ENCODE measurements at places on chromosomes 7 and 10.

GRCh38 chr10:17703706-17704105 lies 48.3 kb upstream of the TMEM236 start:
- no peak for DNase-seq

GRCh38 chr7:107580716-107581383 lies 804 bp downstream of the BCAP29 start:
- no peak for DNase-seq

GRCh38 chr10:22659866-22660265 lies 54.5 kb downstream of the PIP4K2A start:
- no peak for DNase-seq

DNA sequence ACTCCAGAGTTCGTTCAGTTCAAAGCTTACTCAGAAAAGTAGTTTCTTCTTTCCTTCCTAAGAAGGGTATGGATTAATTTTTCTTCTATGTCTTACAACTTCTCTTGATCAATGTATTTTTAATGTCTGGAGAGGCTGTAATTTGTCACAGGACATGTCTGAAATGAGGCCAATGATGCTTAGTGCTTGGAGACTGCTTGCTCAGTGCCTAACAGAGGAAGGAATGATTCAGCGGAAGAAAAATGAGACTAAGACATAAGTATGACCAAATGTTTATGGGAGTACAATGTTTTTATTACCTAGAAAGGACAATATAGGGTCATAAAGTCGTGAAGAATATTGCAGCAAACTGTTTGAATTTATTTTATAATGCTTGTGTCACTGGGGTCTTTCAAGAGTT lies 43.3 kb downstream of the GPR37 start:
- DNase-seq, result no peak

GRCh38 chr7:10346032-10346431 lies 627.6 kb upstream of the PHF14 start:
- DNase-seq, result no peak

DNA sequence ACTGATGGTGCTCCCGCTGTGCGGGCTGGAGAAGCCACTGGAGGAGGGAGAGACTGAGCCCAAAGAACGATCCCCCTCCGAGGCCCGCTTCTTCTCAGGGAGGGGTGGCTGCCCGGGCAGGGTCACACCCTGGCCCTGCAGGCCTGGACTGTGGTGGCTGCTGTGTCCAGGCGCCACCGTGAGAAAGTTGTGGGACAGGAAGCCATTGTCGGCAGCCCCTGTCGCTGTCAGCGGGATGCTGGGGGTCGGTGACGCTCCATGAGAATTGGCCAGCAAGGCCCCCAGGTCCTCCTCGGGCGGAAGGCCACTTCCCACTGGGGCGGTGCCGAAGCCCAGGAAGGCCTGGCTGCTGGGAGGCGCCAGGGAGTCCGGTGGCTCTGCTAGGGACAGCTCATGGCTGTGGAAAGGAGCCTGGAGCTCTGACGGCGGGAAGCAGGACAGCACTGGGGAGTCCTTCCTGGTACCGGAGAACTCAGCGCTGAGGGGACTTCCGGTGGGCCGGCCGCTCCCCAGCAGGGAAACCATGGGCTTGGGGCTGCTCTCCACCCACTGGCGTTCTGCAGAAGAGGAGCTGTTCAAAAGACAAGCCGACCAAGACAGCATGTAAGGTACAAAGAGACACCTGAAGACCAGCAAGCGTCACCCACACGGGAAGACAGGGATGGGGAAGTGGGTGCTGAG lies 278.8 kb downstream of the TNS3 start:
- DNase-seq, result no peak

DNA sequence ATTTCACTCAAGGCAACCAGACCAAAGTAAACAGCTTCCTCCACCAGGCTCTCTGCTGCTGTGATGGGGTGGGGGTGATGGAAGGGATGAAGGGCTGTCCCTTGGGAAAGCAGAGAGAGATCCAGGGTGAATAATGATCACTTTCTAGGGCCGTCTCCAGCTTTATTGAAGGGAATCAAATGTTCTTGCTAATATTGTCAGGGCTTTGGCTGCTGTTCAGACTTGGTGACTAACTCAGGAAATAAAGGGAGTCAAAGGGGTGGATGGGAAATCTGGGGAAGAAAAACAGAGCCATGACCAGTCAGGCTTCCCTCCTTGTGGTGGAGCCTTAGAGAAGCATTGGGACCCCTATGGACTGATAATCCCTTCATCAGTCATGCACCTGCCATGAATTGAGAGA lies 196.2 kb upstream of the AGK start:
- no peak for DNase-seq

DNA sequence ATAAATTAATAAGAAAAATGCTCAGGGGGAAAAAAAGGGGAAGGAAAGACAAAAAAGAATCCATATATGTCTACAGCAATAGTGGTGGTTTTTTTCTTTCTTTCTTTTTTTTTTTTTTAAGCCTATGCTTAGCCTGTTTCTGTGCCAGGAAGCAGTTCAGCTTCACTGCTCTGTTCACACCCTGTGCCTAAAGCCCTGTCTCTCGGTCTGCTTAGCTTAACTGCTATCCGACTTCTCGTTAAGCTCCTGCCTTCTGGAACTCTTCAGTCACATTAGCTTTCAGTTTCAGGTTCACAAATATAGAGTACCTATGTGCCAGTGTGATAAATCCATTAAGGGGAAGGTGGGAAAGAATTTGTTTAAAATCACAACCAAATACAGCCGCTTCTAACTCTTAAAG lies 26.5 kb upstream of the NRG3 start:
- no peak for DNase-seq

GRCh38 chr10:963186-963585 lies 25.0 kb upstream of the GTPBP4 start:
- no peak for DNase-seq

- no peak for DNase-seq
Measured at GRCh38 chr10:26451903-26452302, 13.8 kb downstream of the APBB1IP start.

GRCh38 chr7:55545496-55545895 lies 26.8 kb downstream of the VOPP1 start:
- DNase-seq, result no peak

- DNase-seq, result no peak
Measured at GRCh38 chr7:155950898-155951553, 138.8 kb upstream of the SHH start.

- DNase-seq, result no peak
Measured at GRCh38 chr10:62744136-62744535, 60.4 kb upstream of the ADO start.

- DNase-seq, result no peak
Measured at GRCh38 chr7:15407910-15408309, 153.9 kb downstream of the AGMO start.

DNA sequence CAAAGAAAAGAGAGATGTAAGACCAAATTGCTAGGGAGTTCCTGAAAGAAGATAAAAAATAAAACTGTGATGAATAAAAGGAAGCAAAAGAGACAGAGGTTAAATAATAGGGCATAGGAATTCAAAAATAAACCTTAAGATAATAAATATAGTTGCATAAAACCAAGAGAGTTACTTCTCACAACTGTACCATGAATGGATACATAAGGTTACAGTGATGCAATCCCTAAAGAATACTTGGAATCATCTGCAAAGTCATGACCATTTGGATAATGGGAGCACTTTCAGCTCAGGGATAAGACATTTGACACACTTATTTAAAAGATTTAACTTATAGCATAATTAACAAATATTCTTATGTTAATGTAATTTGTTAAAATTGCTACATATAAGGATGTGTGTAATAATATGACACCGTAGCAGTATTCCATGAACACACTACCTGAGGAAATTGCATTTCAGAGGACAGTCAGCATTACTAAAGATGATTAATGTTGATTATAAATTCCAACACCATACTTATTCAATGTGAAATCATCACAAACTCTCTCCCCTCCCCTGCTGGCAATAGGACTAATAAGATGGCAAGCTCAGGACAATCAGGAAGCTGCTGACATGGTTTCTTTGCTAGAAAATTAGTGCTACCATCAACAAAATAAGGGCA lies 202.1 kb upstream of the AKR1E2 start:
- no peak for DNase-seq

GRCh38 chr7:1920266-1920681 lies 250.2 kb downstream of the ELFN1 start:
- no peak for DNase-seq

DNA sequence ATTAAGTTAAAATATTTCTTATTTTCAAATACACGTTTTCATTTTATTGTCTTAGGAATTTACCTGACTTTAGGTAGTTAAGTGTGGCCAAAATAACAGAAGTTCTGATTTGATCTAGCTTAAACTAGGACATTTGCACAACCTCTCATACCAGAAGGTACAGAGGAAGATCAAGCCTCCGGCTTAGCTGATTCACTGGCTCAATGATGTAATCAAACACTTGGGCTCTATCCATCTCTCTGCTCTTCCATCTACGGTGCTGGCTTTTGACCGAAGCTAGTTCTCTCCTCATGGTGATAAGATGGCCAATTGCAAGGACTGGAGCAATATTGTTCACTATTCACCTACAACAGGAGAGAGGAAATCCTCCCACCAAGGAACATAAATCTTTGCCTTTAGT lies 12.2 kb upstream of the HYCC1 start:
- no peak for DNase-seq

DNA sequence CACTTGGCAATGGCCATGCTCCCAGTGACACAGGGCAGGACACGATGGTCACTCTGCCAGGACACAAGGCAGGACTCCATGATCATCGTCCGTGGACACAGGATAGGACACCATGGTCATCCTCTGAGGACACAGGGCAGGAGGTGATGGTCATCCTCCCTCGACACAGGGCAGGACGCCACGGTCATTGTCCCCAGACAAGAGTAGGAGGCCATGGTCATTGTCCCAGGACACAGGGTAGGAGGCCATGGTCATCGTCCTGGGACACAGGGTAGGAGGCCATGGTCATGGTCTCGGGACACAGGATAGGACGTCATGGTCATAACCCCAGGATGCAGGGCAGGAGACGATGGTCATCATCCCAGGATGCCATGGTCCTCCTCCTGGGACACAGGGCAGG lies 289.2 kb downstream of the TCERG1L start:
- no peak for DNase-seq

GRCh38 chr7:115984105-115984504 lies 46.5 kb downstream of the TFEC start:
- DNase-seq, result no peak

DNA sequence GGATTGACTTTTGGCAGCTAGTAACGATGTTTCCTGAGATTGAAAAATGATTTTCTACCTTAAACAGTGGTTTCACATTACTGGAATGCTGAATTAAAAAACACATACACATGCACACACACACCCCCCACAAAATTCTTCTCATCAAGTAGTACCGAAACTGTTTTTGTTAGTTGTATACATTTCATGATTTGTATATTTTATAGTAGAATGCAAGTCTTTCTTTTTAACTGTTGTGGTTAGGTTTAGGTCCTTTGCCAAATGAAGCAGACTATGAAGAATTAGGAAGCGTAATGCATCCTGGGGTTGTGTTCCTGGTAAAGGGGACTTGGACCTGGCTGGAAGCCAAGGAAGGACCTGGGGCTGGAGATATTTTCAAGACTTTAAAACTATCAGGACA lies 505.8 kb downstream of the SUGCT start:
- peak; percentile 38 for DNase-seq

DNA sequence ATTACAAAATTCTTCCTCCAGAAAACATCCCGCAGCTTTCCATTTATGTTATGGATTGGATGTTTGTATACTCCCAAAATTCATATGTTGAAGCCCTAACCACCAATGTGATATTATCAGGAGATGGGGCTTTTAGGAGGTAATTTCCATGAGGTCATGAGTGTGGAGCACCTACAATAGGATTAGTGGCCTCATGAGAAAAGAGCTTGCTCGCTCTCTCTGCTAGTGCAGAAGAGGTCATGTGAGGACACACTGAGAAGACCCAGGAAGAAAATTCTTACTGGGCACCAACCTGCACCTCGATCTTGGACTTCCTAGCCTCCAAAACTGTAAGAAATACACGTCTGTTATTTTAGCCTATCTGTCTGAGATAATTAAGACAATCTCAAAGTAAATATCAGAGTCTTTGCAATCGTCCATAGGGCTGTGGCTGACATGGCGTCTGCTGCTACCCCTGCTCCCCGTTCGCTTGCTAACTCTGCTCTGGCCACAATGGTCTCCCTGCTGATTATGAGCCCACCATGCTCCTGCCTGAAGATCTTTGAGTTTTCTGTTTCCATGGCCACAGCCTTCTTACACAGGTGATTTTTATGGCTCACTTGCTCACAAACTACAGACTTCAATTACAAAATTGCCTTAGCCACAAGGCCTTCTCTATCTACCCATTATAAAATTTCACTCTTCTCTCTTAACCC lies 333.3 kb downstream of the CACNA2D1 start:
- no peak for DNase-seq

DNA sequence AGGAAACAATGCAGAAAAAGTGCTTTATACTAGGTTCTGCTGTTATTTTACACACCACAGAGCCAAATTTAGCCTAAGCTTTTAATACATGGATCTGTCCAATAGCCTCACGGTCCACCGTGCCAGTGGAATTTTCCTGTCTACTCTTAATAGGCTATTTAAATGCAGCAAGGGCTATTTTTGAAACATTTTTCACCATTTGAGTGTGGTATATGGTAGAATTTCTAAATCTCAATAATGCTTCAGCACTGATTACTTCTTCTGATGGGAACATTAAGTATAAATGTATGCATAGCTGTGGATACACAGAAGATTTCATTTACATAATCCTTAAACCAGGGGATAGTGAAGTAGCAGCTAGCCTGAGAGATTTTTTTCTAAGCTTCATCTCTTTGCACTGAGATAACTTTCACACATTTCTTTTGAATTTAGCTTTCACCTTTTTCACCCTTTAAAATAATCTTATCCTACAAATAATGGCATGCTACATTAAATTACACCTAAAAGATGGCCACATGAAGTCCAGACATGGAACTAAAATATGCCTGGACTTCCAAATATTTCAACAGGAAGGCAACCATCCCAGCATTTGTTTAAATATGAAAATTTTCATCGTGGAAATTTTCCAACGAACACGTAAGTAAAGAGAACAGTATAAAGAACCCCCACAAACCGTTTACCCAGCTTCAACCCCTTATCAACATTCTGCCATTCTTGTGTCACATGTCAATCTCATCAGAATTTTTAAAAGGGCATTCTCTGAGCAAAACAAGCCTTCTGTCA lies 45.4 kb downstream of the AMPH start:
- DNase-seq, result no peak

- DNase-seq, result peak; percentile 24
Measured at GRCh38 chr7:96097835-96098234, 224.1 kb downstream of the SLC25A13 start.

- DNase-seq, result no peak
Measured at GRCh38 chr10:13812804-13813203, 226.0 kb downstream of the PRPF18 start.

DNA sequence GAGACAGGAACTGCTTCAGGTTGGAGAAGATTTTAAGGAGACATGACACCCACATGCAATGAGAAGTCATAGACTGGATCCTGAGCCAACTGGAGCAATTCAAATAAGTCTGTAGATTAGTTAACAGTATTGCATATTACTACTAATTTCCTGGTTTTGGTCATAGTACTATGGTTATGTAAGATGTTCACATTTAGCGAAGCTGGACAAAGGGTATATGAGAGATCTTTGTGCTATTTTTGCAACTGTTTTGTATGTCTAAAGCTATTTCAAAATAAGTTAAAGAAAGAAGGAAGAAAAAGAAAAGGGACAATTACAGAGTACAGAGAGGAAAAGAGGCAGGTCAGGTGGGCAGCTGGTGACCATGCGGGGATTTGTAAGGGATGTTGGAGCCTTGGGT lies 116.5 kb upstream of the SVIL start:
- no peak for DNase-seq

GRCh38 chr10:70528314-70528713 lies 49.7 kb downstream of the PALD1 start:
- no peak for DNase-seq
